ENCODE measurements at places on chromosomes 2 and 18. TPM values are rescaled to one million over a fixed set of nuclear protein-coding genes. Genes with fewer than 3 reads are reported as not detected.

NYAP2 gene
- total RNA-seq: not detected

ASXL3 gene
- not detected for total RNA-seq

PTPN4 gene
- total RNA-seq: 102 TPM

RAMP1 gene
- total RNA-seq: 1.1 TPM

NTSR2 gene
- total RNA-seq: not detected

LOXHD1 gene
- 0.39 TPM for total RNA-seq

LDLRAD4 gene
- 44.3 TPM for total RNA-seq

TMEM37 gene
- not detected for total RNA-seq

DNA sequence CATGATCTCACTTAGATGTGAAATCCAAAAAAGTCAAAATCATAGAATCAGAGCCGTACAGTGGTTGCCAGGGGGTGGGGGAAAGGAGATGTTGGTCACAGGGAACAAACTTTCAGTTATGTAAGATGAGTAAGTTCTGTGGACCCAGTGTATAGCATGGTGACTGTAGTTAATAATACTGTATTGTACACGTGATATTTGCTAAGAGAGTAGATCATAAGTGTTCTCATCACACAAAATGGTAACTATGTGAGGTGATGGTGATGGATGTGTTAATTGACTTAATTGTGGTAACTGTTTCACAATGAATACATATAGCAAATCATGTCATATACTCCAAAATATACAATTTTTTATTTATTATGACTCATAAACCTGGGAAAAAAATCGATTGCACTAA, 202.1 kb upstream of the SMAD7 start:
- H3K4me1 ChIP-seq: no peaks in the 10 kb centered on the region
- no peaks in the 10 kb centered on the region for H3K27me3 ChIP-seq
- no peak overlapping the region for H3K4me3 ChIP-seq
- no peak overlapping the region for H3K27ac ChIP-seq
- DNase-seq: no peak
- H3K36me3 ChIP-seq: peaks cover 32% of the 10 kb centered on the region

DNA sequence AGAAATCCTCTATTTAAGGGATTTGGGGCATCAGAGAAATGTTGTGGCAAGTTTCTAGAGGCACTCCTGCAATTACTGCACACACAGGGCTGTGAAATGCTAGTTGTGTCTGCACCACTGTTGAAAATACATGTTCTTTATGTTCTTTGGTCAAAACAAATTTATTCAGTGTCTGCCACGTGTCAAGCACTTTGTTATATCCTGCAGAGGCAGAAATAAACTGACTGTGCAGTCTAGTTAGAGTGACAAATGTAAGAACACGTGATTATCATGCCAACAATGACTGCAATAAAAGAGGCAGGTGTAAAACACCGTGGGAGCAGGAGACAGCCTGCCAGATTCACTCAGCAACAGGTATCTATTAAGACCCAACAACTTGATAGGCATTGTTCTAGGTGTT, 423.3 kb downstream of the LRP1B start:
- no peaks in the 10 kb centered on the region for H3K4me1 ChIP-seq
- H3K4me3 ChIP-seq: no peak overlapping the region
- no peak overlapping the region for H3K27ac ChIP-seq
- no peaks in the 10 kb centered on the region for H3K36me3 ChIP-seq

DNA sequence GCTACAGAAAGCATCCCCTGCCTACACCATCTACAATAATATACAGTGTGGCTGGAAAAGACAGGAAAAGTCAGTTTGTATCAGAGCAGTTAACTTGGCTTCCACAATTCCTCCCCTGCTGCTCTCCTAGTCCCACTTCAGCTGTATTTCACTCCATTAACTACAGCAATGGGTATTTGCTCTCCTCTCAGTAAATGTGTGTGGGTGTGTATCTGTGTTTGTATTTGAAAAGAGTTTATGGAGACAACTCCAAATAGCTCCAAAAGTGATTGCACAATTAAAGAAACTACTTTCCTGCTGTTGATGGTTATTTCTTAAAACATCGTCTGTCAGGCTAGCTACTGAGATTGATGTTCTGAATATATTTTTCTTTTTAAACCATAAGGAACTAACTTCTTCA, 333.7 kb upstream of the FIGN start:
- DNase-seq: no peak
- H3K4me3 ChIP-seq: no peak overlapping the region
- no peaks in the 10 kb centered on the region for H3K4me1 ChIP-seq
- H3K27ac ChIP-seq: no peak overlapping the region
- H3K27me3 ChIP-seq: no peaks in the 10 kb centered on the region

DNA sequence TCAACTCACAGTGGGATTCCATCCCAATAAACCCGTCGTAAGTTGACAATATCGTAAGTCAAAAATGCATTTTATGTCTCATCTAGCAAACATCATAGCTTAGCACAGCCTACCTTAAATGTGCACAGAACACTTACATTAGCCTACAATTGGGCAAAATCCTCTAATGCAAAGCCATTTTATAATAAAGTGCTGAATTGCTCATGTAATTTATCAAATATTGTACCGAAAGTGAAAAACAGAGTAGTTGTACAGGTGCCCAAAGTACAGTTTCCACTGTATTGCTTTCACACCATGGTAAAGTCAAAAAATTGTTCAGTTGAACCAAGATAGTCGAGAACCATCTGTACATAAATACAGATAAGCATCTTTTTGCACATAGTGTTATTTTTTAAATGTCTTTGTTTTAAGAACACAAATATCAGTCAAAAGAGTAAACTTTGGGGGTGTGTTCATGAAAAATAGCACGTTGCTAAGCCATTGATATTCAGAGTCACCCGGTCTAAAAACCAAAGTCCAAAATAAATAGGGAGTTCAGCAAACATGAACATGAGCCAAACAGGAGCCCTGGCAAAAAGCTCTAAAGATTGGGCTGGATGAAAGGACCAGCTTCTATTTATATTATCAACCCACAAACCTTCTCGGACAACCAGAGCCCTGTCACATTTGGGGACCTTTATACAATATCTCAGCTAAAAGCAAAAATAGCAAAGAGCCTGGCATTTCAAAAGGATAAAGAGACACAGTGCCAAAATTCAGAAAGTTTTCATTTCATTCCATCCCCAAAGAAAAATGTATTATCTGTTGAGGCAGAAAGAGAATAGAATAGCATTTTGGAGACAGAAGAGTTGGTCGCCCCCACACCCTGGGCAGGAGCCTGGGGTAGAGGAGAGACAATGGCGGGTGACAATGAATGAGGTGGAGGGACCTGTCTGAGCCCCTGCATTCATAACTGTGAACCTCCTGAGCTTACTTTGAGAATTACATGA, 105.9 kb upstream of the SH3BP4 start:
- H3K36me3 ChIP-seq: no peaks in the 10 kb centered on the region
- no peak overlapping the region for H3K27ac ChIP-seq
- peaks cover 6% of the 10 kb centered on the region for H3K27me3 ChIP-seq
- no peak overlapping the region for H3K4me3 ChIP-seq

- H3K4me3 ChIP-seq: no peak overlapping the region
- H3K27ac ChIP-seq: no peak overlapping the region
- no peak for DNase-seq
- H3K4me1 ChIP-seq: peaks cover 24% of the 10 kb centered on the region
These were observed 523.1 kb downstream of the PLCL1 start for GRCh38 chr2:198327526-198327925.

DNA sequence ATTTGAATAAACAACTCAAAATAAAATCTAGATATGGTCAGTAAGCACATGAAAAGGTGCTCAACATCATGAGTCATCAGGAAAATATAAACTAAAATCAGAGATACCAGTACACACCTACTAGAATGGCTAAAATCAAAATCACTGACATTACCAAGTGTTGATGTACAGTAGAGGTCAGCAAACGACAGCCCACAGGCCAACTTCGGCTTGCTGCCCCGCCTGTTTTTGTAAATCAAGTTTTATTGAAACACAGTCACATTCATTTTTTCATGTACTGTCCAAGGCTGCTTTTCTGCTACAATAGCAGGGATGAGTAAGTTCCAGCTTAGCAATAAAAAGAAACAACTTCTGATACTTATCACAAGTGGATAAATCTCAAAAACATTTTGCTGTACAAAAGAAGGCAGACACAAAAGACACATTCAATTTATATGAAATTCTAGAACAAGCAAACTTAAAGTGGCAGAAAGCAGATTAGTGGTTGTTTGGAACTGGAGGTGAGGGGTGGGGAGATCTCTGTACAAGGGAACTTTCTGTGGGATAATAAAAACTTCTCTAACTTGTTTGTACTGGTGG, 32.1 kb downstream of the TRAK2 start:
- no peak for DNase-seq
- H3K27ac ChIP-seq: no peak overlapping the region
- no peaks in the 10 kb centered on the region for H3K27me3 ChIP-seq
- no peak overlapping the region for H3K4me3 ChIP-seq

- no peak for DNase-seq
- no peaks in the 10 kb centered on the region for H3K36me3 ChIP-seq
- no peak overlapping the region for H3K4me3 ChIP-seq
- H3K27ac ChIP-seq: no peak overlapping the region
- no peaks in the 10 kb centered on the region for H3K4me1 ChIP-seq
These were observed 493.1 kb downstream of the CPS1 start for GRCh38 chr2:211049321-211050018.

- H3K36me3 ChIP-seq: peaks cover 32% of the 10 kb centered on the region
- H3K27me3 ChIP-seq: no peaks in the 10 kb centered on the region
- no peak for DNase-seq
- H3K27ac ChIP-seq: peak overlapping the region; percentile 7
- no peak overlapping the region for H3K4me3 ChIP-seq
These were observed 9.2 kb downstream of the AAK1 start for GRCh38 chr2:69634196-69634821.

DNA sequence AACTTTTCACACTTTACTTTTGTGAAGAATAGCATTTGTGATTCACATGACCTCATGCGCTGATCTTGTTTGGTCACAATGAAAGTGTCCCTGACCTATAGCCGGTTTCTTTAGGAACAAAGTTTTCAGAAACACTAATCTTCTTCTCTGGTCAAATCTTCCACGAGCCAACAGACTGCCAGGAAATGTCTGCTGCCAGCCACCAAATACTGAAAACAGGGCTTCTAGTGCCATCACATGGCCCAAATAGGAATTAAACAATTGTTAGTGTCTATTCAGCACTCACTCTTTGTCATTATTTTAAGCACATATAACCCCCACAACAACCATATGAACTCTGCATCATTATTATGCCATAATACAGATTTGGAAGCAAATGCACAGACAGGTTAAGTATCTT, 286.5 kb upstream of the SYT4 start:
- H3K4me3 ChIP-seq: no peak overlapping the region
- no peaks in the 10 kb centered on the region for H3K36me3 ChIP-seq
- H3K4me1 ChIP-seq: no peaks in the 10 kb centered on the region
- no peaks in the 10 kb centered on the region for H3K27me3 ChIP-seq
- H3K27ac ChIP-seq: no peak overlapping the region
- DNase-seq: no peak

DNA sequence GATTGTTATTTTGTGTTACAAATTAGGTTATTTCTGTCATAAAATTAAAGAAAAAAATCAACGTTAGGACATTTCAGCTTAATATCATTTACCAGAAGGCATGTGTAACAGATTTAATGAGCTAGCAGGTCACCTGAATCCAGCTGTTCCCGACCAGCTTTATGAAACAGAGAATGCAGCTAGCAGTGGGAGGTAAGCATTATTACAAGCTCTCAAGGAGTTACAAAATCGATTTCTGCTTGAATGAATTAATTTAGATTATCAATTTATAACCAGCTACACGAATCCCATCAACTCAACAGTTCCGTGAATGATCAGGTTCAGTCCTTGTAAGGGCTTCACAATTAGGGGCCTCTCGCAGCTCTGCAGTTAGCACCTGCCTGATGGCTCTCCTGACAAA, 211.9 kb downstream of the PTGR3 start:
- no peaks in the 10 kb centered on the region for H3K27me3 ChIP-seq
- no peak overlapping the region for H3K27ac ChIP-seq
- H3K4me3 ChIP-seq: no peak overlapping the region
- no peak for DNase-seq

- no peak overlapping the region for H3K4me3 ChIP-seq
- H3K4me1 ChIP-seq: no peaks in the 10 kb centered on the region
- H3K27me3 ChIP-seq: peaks cover 7% of the 10 kb centered on the region
These were observed 18.4 kb upstream of the PIK3C3 start for GRCh38 chr18:41936471-41937134.

GRCh38 chr2:102735416-102736109, 26.3 kb upstream of the TMEM182 start:
- no peaks in the 10 kb centered on the region for H3K27me3 ChIP-seq

DNA sequence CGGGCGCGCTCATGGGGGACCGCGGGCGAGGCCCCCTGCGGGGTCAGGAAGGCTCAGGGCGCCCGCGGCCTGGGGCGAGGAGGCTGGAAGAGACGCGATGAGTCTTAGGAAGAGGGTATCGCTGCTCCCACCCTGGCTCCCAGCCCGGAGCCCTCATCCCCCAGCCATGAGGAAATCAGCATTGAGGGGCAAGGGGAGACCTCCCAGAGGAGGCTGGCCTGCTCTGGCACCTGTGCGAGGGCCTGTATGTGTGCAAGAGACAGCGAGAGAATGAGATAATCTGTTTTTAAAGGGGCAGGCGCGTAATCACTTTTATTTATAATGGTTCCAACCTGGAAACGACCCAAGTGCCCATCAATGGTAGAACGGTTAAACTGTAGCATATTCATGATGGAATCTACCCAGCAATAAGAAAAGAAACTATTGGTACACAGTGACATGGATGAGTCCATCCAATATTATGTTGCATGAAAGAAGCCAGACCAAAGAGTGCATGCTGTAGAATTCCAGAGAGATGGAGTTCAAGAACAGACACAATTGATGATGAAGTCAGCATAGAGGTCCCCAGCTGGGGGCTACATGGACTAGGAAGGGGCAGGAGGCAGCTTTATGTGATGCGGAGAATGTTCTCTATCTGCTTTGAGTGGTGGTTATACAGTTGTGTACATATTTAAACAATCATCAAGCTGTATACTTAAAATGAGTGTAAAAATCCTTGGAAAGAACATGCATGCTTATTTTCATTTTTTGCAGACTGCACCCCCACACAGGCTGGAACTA, 14.4 kb downstream of the FBXO41 start:
- no peak for DNase-seq
- no peaks in the 10 kb centered on the region for H3K27me3 ChIP-seq
- H3K4me1 ChIP-seq: peaks cover 20% of the 10 kb centered on the region
- H3K4me3 ChIP-seq: peak overlapping the region; percentile 65
- peaks cover 16% of the 10 kb centered on the region for H3K36me3 ChIP-seq

All from activated naive CD8-positive, alpha-beta T cell treated with anti-CD3 and anti-CD28 coated beads, Interleukin-2, amount 10 ng/mL, durations not matched to agents 7 days and 5 days (primary cell).